ENCODE measurements at places on chromosomes 12 and 14. TPM values are rescaled to one million over a fixed set of nuclear protein-coding genes. Genes with fewer than 3 reads are reported as not detected.
A peak's percentile ranks its signal among the peaks of the same experiment; 100 is the strongest.

DNA sequence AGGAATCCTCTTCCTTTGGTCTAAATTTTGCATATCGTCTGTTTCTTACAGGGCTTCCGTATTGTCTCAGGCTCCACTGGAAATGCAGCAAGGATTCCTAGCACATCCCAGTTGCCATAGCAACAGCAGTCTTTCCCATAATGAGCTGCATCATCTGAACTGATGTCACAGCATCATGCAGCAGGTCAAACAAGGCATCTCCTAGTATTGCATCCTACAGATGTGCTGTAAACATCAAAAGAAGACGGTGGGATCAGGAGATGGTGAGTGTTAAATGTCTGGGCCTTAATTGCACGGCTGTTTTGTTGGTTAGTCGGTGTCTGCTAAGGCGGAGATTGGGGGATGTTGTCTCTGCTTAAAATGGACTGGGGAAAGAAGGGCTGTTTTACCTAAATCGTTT lies at the start of gene AKAP6:
Gene AKAP6 (plus strand): TSS at position 153 of the 400 bp plus-strand sequence. CDS start 104,196 bp downstream, outside the sequence.
- H3K4me1 ChIP-seq: no peaks in the 10 kb centered on the region
- DNase-seq: no peak
- H3K4me3 ChIP-seq: no peak within 1 kb of the TSS

GRCh38 chr12:43015090-43015737 lies 425.7 kb upstream of the PRICKLE1 start:
- H3K27me3 ChIP-seq: no peaks in the 10 kb centered on the region
- H3K4me1 ChIP-seq: no peaks in the 10 kb centered on the region
- H3K4me3 ChIP-seq: no peak overlapping the region
- no peak overlapping the region for H3K27ac ChIP-seq

DNA sequence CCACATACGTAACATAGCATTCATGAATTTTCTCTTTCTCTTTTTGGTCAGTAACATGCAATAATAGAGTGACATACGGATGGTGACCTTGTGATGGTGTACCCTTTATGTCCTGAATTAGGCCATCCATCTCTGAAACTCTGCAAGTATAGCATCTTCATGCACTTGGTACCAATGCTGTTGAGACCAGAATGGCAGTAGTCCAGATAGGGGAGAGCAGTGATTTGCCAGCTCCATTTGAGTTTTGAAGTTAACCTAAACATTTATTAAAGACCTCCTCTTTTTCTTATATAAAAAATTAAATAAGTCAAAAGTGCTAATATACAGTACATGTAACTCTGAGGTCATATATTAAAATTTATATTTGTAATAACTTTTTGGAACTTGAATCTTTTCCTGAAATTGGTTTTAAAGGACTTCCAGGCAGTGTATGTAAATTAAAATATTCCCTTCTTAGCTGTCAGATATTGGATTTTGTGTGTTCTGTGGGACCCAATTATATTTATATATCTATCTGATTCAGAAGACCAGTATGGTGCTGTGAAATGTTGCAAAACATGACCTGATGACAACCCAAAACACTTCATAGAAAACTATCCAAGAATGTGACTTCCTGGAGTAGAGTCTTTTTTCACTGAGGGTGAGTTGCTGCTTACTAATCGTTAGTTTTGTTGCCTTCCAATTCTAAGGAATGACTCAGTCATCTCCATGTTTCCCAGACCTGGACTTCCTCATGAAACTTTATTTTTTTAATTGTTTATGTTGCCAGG lies 3.5 kb downstream of the ELK3 start:
- no peaks in the 10 kb centered on the region for H3K36me3 ChIP-seq
- H3K27ac ChIP-seq: peak overlapping the region; percentile 44
- no peak for DNase-seq
- peaks cover 46% of the 10 kb centered on the region for H3K4me1 ChIP-seq
- H3K4me3 ChIP-seq: no peak overlapping the region

DNA sequence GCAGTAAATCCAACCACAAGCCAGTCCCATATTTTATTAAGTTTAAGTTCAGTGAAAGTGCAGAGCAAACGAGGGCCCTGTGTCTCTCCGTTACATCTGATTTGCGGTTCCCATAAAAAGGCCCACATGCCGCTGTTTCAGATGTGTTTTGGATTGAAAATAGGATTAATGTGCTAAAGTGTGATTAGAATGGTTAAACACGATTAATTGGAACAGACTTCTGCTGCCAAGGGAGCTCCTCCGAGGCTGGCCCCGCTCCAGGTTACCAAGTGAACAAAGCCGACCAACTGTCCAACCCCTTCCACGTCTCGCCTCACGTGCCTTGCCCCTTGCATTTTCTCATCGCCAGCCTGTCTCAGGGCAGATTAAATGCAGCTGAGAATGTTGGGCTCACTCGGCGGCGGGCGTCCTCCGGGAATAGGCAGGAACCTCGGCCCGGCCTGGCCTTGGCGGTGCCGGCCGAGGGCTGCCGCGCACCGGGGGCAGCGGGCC lies 166.5 kb upstream of the GSC start:
- peak overlapping the region; percentile 69 for H3K27ac ChIP-seq
- no peaks in the 10 kb centered on the region for H3K27me3 ChIP-seq
- no peaks in the 10 kb centered on the region for H3K4me1 ChIP-seq
- H3K36me3 ChIP-seq: no peaks in the 10 kb centered on the region

The PRB4 gene
- total RNA-seq: not detected

The CISTR gene
- total RNA-seq: 3.7 TPM

The HCAR2 gene
- total RNA-seq: 0.79 TPM

All from right atrium auricular region (tissue), 2 donors.